ENCODE measurements at places on chromosomes 1 and 21. TPM values are rescaled to one million over a fixed set of nuclear protein-coding genes. Genes with fewer than 3 reads are reported as not detected.

- no peak for DNase-seq
Observed at GRCh38 chr1:175002910-175003517, 3.3 kb downstream of the CACYBP start.

GRCh38 chr1:234875328-234875952 lies 253.2 kb downstream of the TOMM20 start:
- DNase-seq = no peak

DNA sequence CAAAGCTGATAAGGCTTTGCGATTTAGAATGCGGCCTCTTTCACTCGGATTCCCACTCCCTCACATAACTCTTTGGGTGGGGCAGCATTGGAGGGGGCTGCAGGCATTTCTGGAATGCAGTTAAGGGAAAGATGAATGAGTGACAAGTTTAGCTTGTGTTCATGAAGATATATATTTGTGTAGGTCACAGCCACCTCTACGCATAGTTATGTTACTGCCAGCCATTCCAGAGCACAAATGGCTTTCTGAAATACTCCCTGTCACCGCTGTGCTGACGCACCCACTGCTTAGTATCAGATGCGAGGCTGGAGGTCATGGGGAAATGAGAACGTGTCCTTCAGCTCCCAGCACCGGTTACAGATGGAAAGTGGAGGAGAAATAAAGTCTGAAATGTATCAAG lies 54.1 kb upstream of the ATP1A1 start:
- no peak for DNase-seq

DNA sequence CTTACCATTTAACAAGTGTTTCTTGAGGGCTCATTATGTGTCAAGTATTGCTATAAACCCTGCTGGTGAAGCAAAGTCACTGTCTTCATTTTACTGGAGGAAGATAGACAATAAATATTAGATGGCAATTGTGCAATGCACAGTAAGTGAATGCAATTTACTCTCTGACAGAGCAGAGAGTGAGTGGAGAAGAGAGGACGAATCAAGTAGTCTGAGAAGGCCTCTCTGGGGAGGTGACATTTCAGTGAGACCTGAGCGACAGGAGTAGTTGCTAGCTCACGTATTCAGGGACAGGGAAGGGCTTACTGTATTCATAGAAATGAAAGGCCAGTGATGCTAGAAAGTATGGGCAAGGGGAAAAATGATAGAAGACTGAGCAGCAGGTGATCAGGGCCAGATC lies 1.2 kb upstream of the NMNAT2 start:
- no peak for DNase-seq

CRYBG2 gene
- total RNA-seq = 0.51 TPM

DNA sequence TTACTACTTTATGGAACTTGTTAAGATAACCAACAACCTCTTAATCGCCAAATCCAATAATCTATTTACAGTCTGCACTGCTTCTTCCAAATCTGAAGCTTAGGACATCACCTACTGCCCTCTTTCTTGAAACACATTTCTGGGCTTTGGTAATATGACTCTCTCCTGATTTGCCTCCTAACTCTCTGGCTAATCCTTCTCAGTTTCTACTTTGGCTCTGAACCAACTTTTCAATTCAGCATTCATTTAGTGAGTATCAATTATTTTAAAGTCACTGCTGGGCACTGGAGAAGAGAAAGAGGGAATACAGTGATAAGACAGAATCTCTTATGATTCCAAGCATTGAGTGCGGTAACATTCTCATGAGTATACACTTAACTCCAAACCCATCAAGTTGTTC lies 275.0 kb downstream of the AKT3 start:
- DNase-seq = no peak

- DNase-seq = no peak
Observed at GRCh38 chr1:55468142-55468795, 253.1 kb upstream of the USP24 start.

CFAP74 gene
- not detected for total RNA-seq

- DNase-seq = no peak
Observed at GRCh38 chr1:237016626-237017025, 12.4 kb upstream of the MT1HL1 start.

DNA sequence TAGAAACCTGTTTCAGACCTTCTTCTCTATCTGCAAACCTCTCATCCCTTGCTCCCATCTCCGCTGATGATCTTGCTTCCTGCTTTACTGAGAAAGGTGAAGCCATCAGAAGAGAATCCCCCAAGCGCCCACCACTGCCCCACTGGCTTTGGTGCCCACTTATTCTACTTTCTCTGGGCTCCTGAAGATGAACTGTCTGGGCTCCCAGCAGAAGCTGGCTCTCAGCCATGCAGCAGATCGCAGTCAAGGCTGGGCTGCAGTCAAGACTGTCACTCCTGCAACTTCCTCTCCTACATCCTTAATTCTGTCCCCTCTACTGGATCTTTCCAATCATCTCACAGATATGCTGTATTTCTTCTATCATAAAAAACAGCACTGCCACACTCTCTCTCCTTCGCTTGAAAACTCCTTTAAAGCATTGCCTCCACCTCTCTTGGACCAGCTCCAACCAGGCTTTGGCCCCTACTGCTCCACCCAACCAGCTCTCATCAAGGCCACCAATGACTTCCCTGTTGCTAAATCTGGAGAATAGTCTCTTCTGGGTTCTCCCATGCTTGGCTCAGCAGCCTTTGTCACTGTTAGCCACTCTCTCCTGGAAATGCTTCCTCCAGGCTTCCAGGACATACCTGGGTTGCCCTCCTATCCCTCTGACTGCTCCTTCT lies 25.8 kb downstream of the TRIM62 start:
- DNase-seq = no peak

DNA sequence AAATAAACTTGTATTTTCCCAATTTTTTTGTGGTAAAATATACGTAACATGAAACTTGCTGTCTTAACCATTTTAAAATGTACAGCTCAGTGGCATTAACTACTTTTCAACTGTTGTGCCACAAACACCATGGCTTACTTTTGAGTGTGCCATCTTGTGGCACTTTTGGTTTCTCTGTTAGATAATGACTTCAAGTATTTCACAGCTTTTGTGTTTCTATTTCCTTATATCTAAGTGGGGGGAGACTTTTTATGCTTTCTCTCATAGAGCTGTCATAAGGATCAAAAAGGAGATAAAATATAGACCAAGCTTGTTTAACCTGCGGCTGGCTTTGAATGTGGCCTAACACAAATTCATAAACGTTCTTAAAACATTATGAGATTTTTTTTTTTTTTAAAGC lies 44.3 kb downstream of the CDC14A start:
- DNase-seq = no peak

- DNase-seq = no peak
Observed at GRCh38 chr1:206953626-206954025, 7.4 kb upstream of the PIGR start.

DNA sequence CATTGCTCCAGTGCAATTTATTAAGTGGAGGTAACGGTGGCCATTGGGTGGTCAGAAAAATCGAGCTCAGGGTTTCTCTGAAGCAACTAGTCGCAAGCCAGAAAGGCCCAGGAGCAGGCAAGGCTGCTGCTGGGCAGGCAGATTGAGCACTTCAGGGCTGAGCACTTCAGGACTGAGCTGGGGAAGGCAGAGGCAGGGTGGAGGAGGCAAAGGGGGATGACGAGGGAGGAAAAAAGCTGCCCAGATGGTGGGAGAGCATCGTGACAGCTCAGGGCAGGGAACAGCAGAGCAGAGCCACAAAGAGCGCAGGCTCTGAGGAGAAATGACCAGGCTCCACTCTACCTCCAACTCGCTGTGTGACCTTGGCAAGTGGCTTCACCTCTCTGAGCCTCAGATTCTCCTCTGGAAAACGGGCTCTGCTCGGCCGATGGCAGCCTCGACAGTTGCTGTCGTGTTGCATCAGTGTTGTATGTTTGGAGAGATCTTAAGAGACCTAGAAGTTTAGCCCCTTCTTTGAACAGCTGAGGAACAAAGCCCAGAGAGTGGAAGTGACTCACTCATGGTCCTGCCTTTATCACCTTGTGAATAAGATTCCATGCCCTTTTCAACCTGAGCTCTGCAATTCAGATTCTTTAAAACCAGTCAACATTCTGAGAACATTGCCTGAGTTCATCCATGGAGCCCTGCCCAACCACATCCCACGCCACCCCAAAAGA lies 141.4 kb downstream of the SYF2 start:
- peak; percentile 28 for DNase-seq

DNA sequence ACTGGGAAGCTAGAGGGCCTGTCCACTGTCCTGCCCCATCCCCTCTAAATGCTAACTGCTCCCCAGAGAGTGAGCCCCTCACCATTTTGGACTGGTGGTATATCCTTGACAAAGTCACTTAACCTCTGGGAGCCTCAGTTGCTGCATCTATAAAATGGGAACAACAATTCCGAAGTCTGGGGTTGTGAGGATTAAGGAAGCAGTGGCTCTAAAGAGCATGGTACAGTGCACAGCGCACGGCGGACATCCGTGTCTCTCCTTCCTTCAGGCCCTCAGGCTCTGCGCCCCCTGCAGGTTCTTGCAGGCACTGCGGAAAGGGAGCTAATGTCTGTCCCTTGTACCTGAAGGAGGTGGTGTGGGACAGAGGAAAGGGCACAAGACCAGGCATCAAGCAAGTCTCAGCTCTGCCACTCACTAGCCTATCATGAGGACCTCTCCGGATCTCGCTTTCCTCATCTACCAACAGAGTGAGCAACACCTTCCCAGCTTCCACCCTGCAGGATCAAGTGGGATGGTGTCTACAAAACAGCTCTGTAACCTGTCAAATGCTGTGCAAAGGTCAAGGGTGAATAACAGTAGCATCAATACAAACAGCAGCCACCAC lies 20.1 kb downstream of the ECE1 start:
- DNase-seq = peak; percentile 79

- DNase-seq = no peak
Observed at GRCh38 chr1:89790592-89790991, 30.2 kb upstream of the LRRC8D start.

DNA sequence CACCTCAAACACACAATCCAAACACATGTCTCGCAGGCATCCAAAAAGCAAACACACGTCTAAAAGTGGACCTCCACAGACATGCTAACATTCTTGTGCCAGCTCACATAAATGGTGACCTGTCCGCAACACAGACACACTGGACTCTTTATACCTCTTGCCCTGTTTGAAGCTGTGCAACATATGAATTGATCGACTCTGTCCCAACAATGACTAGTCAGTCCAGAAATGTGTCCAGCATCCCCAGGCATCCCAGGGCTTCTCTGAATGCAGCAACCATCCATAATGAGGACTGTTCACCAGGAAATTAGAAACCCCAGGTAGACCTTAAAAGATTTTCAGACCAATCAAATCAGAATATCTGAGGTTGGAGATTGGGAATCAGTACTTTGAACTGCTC lies 3.2 kb downstream of the DDR2 start:
- DNase-seq = no peak

GRCh38 chr21:32426592-32427051 lies 14.1 kb downstream of the EVA1C start:
- peak; percentile 23 for DNase-seq

Data from Daoy (cell line).